ENCODE measurements at places on chromosomes 7 and 10. TPM values are rescaled to one million over a fixed set of nuclear protein-coding genes. Genes with fewer than 3 reads are reported as not detected.

The CYP26C1 gene
- not detected for total RNA-seq

The TEX47 gene
- total RNA-seq, result not detected

DNA sequence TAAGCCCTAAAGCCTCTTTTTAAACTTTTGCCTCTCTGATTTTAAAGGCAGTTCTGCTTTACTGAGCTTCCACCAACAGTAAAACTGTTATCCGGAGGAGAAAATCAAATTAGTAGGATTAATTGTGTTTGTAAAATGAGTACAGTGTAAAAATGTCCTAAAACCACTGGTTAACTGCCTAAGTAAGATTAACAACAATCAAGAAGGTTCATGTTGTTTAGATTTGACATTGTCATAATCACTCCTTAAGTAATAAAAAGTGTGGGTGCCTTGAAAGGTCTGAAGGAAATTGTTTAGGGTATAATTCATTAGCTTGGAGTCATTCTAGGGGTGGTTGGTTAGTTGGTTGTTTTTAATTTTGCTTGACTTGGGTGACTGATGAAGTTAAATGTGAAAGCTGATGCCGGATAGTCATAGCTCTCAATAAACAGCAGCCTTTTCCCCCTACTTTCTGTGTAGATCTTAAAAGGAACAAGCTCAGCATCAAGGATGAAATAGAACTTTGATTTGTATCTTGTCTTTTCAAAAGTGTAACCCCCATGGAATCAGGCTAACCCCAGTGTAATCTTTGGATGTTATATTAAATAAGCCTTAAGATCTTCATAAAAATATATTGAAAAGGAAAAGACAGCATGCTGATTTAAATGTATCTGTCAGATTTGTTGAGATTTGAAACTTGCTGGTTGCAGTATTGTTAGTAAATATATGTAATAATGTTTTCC, 148.3 kb downstream of the ARID5B start:
- no peak for DNase-seq

GRCh38 chr10:132905661-132906060, 36.7 kb downstream of the CFAP46 start:
- peak; percentile 50 for DNase-seq

The ASB10 gene
- not detected for total RNA-seq

DNA sequence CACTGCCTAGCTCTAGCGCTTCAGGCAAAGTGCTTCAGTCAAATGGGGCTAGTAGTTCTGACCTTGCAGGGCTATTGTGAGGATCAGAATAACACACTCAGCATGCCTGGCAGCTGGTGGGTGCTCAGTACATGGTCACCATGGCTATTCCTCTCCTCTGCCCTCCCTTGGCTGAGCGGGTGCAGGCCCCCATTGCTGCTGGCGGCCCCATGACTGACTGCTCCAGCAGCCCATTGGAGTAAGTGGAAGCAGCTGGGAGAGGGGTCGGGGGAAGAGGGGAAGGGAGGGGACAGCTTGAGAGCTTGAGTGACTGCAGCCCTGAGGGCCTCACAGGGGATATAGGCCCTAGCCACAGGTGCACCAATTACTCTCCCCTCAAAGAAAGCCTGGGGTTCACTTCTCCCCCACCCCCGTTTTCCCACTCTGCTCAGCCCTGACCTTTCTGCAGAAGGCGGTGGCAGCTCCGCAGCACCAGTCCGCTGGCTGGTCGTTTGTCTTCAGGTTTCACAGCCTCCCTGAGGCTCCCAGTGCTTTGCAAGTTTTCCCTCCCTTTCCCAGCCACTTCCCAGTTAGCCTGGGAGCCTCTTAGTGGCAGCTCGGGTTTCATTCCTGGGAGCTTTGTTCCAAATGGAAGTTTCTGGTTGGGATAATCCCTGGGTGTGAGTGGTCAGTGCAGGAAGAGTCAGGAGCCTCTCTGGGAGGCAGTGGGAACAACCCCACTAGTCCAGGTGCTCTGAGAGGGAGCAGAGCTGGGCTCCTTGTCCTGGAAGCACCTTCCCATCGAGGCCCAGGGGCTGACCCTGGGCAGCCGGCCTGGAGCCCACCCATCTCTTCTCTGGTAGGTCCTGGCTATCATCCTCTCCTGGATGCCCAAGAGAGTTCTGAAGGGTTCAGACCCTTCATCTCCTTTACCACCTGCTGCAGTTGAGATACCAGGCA, 16.3 kb downstream of the FGF8 start:
- peak; percentile 58 for DNase-seq

The GSTO1 gene
- 117 TPM for total RNA-seq

The LRRC18 gene
- total RNA-seq, result not detected

The GTF2IRD1 gene
- total RNA-seq, result 14.7 TPM

GRCh38 chr7:73549176-73549575, 8.3 kb downstream of the BCL7B start:
- DNase-seq, result no peak

DNA sequence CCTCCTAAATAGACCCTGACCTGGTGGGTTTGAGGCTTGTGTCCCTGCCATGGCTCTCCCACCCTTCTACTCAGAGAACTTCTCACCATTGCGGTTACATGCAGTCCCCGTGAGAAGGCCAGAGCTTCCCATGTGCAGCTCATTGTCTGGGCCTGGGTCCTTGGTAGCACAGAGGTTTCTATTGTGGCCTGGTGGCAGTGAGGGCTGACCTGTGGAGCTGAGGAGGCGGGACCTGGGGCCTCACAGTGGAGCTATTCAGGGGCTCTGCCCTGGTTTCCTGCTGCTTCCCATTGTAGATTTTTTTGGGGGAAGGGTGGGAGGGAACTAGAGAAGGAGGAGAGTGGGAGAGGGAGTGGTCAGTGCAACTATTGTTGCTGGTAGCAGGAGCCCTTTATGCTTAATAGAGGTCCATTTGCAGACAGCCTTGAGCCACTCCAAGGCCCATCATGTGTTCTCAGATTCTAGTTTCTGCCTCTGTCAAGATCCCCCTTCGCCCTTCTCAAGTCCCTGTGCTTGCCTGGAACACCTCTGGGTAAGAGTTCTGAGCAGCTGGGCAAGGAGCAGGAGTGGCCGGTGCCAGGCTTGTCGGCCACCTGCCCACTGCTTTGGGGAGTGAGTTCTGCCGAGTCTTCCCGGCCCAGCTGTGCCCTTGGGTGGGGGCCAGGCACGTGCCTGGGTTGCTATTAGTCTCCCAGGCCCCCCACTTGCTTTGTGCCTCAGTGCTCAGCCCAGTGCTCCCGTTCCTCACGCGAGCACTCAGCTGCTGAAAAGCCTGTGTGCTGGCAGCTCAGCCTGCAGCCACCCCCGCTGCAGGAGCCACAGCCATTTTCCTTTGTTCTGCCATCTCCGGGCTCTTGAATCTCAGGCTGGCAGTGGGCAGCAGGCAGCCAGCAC, 10.7 kb downstream of the TSPAN14 start:
- no peak for DNase-seq

DNA sequence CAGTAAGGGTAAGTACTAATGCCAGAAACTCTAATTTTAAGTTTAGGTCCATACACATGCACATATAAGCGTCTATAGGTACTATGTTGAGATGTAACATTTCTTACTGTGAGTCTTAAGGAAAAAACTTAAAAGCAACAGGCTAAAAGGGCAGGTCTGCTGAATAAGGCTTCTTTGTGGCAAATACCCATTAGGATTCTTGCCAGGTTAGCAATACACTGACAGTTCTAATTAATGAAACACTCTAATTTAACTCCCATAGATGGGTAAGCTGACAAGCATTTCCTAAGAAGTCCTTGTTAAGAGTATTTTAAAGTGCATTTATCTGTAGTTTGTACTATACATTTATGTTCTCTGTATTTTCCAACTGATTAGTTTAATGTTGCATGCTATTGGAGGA, 14.0 kb downstream of the SCRN1 start:
- no peak for DNase-seq

The INMT gene
- 83.8 TPM for total RNA-seq

DNA sequence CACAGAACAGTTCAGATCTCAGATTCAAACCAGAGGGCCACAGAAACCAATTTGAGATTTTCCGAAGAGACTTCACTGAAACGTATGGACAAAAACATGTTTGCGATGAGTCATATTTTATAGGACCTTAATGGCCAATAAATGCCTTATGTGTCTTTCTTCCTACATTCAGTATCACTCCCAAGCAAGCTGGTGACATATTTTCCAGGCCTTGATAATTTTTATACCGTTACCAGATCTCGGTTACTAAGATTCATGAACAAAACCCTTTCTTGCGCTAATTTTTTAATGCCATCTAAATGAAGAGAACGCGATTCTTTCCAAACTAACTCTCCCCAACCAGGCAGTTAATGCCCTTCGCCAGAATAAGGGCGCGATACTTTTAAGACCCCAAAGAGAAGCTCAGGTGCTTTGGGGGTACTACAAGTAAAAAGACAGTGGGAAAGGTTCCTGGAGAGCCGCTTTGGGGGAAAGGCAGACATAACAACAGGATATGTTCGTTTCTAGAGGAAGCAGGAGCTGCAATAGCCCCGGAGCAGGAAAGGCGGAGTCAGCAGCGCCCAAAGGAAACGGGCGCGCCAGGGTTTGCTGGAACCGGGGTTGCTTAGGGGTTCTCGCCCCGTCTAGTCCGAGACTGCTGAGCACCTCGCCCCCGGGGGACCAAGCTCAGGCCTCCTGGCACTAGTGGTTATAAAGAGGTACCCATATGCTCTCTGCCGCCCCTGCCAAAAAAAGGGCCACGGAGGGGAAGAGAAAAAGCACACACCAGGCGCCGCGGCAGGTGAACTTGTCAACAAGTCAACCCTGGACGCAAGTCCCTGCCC, 884 bp downstream of the ICA1 start:
- DNase-seq, result peak; percentile 87

DNA sequence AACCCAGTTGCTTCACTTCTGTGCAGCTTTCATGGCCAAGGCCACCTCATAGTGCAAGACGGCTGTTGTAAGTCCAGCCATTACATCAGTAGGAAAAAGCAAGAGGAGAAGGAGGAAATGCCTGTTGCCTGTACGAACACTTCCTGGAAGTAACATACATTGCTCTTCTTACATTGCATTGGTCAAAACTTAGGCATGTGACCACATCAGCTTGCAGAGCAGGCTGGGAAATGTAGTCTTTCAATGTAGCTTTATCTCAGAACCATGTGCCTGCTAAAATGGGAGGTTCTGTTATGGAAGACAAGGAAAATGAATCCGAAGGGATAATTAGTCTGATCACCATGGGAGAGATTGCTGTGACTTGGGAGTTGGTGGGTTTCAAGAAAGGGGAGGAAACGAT, 4.3 kb downstream of the SLC29A3 start:
- no peak for DNase-seq

DNA sequence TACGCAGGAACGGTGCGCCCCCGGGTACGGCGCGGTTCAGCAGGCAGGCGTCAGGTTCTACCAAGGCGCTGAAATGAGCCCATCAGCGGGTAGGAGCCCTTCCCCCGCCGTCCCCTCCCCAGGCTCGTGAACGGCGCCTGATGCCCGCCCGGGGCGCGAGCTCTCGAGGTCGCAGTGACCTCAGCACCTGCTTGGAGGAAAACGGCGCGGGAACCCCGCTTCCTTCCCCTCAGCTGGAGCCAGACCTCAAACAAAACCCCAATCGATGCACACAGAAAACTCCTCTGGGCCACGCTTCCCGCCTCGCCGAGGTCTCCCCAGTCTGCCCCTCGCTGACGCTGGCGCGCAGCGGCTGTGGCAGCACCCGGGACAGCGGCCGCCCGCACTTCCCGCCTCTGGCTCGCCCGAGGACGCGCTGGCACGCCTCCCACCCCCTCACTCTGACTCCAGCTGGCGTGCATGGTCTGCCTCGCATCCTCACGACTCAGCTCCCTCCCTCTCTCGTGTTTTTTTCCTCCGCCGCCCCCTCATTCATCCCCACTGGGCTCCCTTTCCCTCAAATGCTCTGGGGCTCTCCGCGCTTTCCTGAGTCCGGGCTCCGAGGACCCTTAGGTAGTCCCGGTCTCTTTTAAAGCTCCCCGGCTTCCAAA, 514 bp upstream of the GAD2 start:
- DNase-seq, result no peak

DNA sequence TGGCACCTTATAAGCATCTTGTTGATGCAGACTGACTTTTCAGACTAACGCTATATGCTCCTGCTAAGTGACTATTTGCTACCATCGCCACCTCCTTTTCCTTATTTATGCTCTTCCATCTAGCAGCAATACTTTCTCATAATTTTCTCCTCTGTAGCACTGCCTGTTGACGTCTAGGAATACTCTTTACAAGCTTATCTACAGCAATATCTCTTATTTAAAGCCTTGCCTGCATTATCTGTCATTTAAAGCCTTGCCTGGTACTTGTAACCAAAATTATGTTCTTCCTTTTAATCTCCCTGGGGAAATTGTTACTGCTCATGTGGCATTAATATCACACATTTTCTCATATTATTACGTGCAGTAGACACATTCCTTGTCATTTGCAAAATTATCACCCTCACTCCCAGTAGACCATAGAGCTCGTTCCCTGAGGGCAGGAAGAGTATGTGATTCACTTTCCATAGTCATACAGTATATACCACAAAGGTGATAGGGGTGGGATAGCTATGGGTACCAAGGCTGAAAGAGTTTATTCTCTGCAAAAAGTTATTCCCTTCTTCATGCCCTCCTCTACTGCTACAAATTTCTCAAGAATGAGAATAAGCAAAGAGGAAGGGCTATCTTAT, 359.7 kb upstream of the PCDH15 start:
- no peak for DNase-seq

- DNase-seq, result no peak
Observed at GRCh38 chr7:8117195-8117594, 144.8 kb downstream of the ICA1 start.

DNA sequence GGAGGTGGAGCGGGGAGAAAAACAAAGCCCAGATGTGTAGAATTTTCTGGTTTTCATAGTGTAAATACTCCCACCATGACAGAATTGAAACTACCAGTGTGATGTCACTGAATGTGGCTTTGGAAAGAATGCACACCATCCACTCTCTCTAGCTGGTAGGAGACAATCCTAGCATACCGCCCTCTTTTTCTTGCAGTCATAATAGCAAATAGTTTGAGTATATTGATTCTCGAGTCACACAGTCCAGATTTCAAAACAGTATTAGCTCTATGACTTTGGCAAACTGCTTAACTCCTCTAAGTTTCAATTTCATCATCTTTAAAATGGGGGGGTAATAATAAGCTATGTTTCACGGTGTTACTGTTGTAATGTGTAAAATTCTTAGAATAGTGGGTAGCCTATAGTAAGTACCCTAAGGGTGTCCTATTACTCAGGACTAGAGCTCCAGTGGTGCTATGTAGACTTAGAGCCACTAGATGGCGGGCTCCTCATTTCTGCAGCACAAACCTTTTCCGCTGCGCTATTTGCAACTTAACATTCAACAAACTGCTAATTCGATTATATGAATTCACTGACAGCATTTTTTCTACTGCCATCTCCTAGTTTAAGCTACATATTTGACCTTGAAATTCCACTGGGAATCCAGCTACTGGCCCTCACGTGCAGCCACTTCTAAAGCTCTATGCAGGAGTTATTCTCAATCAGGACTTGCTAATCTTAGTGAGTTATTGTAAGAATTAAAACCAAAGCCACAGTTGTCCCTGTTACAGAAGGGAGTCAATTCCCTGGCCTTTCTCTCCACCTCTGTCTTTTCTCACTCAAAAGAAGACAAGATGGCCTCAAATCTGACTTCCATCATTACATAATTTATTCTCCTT, 18.7 kb downstream of the TAS2R40 start:
- no peak for DNase-seq
